ENCODE measurements at places on chromosomes 11 and 22.

DNA sequence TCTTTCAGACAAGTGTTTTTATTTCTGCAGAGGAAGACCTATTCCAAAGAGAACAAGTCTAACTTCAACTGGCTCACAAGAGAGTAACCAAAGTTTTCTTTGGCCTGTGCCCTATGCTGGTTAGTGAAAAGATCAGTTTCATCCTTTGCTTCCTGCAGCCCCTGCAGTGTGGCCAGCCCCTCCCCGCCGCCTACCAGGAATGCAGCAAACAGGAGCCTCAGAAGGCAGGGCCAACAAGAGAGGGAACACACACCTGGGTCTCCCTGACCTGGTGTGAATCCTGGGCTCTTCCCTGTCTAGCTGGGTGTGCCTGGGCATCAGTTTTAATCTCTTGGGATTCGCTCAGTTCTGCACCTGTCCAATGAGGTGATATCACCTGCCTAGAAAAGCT is 21.5 kb upstream of the SCARF2 start:
- no peak for DNase-seq

GRCh38 chr11:71895961-71896360 is 17.7 kb downstream of the DEFB131B start:
- DNase-seq, result no peak

- no peak for DNase-seq
These were observed 1.5 kb upstream of the ANKRD42 start for GRCh38 chr11:83191986-83192385.

DNA sequence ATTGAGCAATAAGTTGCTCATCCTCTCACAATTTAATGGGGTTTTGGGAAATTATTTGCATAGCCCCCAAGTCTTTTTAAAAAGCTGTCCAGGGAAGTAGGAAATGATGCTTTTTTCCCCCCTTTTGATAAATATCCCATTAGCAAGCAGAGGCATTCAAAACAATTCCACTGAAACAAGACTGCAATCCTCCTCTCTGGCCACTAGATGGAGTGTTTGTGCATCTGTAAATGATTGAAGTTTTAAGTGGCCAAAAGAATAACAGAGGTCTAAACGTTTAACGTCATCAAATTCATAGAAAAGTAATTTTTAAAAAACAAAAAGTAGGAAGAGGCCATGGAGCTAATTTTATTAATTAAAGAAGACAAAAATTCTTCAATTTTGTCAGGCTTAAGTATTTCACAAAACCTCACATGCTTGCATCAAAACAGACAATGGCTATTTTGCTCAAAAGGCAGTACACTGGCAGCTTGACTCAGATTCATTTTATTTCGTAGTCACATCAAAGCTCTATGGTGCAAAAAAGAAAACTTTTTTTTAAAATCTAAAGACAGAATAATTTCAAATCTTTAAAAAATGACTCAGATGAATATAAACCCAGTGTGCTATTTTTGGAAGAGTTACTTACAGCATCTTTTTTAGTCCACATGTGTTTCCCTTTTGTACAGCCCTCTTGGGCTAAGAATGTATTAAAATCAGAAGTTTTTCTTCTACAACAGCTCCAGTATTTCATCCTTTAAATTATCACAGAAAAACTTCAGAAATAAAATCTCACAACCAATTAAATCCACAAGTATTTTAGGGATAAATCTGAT is 17.8 kb downstream of the CHORDC1 start:
- DNase-seq, result no peak

- DNase-seq, result peak; percentile 71
These were observed 3.7 kb upstream of the DPF2 start for GRCh38 chr11:65329944-65330403.

GRCh38 chr11:115778928-115779650 is 274.9 kb upstream of the CADM1 start:
- DNase-seq, result no peak

DNA sequence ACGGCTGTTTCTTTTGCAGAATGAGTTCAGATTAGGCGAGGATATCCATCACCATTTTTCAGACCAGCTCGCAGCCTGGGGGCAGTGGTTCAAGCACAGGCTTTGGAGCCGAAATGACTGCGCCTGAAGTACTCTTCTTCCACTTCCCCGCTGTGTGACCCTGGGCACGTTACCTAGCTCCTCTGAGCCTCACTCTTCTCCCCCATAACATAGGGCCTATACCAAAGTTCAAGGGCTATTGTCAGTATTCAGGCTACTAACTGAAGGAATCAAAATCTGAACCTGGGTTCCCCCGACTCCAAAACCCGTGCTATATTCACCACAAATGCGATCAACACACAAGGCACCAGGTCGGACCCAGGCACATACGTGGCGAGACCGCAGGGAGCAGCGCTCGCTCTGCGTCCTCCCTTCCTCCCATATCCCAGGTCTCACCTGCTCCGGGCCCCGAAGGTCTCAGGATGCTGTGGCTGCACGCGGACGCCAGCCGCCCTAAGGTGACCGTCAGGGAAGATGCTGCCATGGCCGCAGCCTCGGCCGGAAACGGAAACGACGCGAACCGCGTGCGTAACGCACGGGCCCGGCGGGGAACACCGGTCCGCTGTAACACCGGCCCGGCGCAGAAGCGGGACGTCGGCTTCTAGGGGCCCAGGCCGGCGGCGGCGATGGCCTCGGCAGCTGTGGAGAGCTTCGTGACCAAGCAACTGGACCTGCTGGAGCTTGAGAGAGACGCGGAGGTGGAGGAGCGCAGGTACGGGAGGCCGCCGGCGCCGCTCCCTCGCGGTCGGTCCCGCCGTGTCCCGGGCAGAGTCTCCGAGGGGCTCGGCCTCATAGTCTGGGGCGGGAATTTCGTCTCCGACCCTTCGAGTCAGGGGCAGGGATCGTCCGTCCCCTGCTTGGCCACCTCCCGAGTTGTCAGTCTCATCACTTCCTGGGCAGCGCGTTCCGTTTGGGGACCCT is at the start of the genes IGHMBP2 and MRPL21:
Gene IGHMBP2, plus strand, starts transcription at position 604 of the 960 bp plus-strand sequence. Its CDS starts 62 bp downstream, at position 666.
Gene MRPL21, minus strand, starts transcription at position 545 of the 960 bp plus-strand sequence. Its CDS starts 22 bp downstream, at position 523.
- DNase-seq, result peak; percentile 81

- DNase-seq, result no peak
These were observed 53.5 kb downstream of the ENDOD1 start for GRCh38 chr11:95143106-95143681.

GRCh38 chr11:123241874-123242543 is 47.0 kb upstream of the CLMP start:
- DNase-seq, result no peak

GRCh38 chr22:38733724-38734381 is 21.9 kb downstream of the SUN2 start:
- DNase-seq, result no peak

GRCh38 chr11:44955015-44955738 is 4.5 kb upstream of the TP53I11 start:
- no peak for DNase-seq

DNA sequence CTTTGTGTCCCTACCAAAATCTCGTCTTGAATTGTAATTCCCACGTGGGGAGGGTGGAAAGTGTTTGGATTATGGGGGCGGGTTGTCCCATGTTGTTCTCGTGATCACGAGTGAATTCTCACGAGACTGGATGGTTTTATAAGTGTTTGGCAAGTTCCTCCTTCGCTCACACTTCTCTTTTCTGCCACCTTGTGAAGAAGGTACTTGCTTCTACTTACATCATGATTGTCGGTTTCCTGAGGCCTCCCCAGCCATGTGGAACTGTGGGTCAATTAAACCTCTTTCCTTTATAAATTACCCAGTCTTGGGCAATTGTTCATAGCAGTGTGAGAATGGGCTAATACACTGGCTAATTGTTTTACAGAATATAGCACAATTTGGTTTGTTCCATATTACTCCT is 326.3 kb downstream of the GRM5 start:
- no peak for DNase-seq

GRCh38 chr22:49663823-49664222 is 163.8 kb downstream of the BRD1 start:
- DNase-seq, result no peak

DNA sequence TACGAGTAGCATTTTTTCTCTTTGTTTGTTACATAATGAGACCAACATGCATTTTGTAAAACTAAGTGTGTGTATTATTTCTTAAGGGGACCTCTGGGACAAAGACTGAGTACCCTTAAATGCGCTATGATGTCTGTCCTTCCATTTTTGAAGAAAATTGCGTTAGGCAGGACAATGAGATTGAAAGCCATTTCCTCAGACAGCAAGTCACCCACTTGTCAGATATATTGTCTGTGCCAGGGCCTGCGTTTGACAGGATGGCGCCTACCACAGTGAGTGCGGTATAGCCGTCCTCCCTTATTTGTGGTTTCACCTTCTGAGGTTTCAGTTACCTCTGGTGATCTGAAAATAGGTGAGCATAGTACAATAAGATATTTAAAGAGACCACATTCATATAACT is 2.2 kb downstream of the AP2A2 start:
- DNase-seq, result no peak

DNA sequence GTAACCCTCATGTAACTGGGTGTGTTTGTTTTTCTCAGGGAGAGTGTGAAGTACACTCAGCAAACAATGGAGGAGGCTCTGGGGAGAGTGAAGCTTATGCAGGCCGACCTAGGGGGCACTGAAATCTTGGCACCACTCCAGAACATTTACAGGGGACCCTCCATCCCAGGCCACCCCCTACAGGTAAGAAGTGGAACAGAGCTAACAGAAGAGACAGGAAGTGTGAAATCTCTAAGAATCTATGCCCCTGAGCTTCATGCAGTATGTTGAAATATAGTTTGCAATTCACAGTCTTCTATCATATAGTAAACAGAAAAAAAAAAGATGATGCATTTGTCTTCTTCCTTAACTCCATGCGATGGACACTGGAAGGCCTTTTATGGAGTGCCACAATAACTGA is 8.4 kb downstream of the VWA5A start:
- no peak for DNase-seq

GRCh38 chr11:63020671-63021291 is 5.1 kb upstream of the SLC22A8 start:
- no peak for DNase-seq

GRCh38 chr11:15157181-15157580 is 42.5 kb downstream of the INSC start:
- DNase-seq, result no peak

DNA sequence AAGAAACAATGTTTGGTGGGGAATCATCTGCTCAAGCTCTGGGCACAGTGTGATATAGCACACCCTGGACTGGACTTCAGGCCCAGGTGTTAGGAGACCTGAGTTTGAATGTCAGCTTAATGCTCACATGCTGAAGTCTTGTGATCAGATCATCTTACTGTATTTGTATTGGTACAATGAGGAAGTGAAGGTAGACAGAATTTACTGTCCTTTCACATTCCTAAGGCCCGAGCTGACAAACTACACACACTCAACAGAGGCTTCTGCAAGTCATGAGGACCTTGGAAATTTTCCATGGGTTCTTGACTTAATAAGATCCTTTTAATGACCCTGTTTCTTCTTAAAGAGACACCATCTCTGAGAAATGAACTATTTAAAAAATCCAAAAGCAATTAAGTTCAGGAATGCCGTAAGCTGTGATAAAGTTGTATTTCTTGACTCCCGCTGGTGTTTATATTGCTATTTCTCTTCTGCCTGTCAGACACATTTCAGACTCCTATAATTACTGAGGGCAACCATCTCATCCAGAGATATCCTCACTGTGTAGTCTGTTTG is 802.0 kb downstream of the DLG2 start:
- no peak for DNase-seq

DNA sequence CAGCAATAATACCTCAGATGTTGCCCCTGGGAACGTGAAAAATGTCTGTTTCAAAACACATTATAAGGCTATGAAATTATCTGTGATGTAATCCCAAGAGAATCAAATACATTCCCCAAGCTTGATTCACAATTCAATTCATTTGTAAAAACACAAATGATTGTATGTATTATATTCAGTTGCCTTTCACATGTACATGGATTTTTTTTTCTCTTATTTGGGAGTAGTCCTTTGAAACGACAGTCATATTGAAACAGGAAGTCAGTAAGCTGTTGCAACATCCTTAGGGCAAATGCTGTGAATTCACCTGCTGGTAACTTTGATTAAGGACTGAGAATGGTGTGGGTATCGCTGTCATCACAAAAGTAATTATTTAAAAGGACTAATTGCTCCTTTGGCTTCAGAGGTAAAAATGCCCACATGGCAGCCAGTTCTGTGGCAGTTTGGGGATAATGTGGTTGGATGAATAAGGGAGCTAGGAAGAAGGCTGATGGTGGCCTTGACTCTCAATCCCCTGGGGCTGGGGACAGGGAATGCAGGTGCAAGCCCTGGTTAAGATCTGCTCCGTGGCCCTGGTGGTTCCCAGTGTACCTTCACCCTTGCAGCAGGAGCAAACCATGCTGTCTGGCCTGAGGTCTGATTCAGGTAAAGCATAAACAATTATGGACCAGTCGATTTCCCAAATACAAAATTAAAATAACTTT is 13.2 kb downstream of the EHF start:
- DNase-seq, result no peak

GRCh38 chr11:43987384-43988039 is 45.1 kb downstream of the C11orf96 start:
- DNase-seq, result no peak

- no peak for DNase-seq
These were observed 35.0 kb upstream of the SCGB1A1 start for GRCh38 chr11:62383822-62384221.

GRCh38 chr22:26372890-26373289 is 56.2 kb upstream of the ASPHD2 start:
- no peak for DNase-seq

GRCh38 chr11:45658292-45658991 is 7.0 kb downstream of the CHST1 start:
- DNase-seq, result no peak

DNA sequence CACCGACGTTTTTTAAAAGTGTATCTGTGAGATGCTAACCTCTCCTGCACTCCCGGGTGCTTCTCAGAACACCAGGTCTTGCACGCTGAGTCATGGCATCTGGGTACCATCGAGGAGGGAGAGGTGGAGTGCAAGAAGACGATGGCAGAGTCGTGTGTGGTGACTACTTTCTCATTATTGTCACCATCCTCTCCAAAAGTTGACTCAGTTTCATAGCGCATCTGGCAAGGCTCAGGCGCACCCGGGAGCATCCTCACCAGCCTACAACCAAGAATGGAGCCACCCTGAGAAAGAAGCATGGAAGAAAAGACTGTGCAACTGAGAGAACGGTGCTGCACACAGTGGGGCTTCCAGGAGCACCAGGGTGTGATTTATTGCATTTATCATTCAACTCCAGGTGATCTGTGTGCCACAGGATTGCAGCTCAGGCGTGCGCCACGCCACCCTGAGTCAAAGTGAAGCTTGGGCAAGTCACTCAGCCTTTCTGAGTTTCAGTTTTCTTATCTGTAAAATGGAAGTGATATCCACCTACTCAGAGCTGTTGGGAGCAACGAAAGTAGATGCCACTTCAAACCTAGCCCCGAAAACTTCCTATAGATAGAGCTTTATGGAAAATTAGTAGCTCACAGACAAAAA is 65.4 kb downstream of the LINC01488 start:
- DNase-seq, result peak; percentile 12

GRCh38 chr22:28351476-28351875 is 328.2 kb downstream of the TTC28 start:
- DNase-seq, result no peak

- DNase-seq, result no peak
These were observed 885 bp downstream of the TRMU start for GRCh38 chr22:46336119-46337078.

GRCh38 chr11:112163875-112164685 is at the start of gene IL18:
IL18 (minus strand) TSS chr11:112164094; CDS start chr11:112155053, 9,041 bp downstream.
- DNase-seq, result no peak

- DNase-seq, result peak; percentile 84
These were observed 33.1 kb upstream of the SLC35C1 start for GRCh38 chr11:45771566-45772448.
